ENCODE measurements at places on chromosomes 3 and 15. TPM values are rescaled to one million over a fixed set of nuclear protein-coding genes. Genes with fewer than 3 reads are reported as not detected.

Gene SLC22A13
- polyA plus RNA-seq = not detected

Gene CGGBP1
- polyA plus RNA-seq = 48.2 TPM

Gene LDHAL6B
- not detected for polyA plus RNA-seq

Gene MRPL47
- polyA plus RNA-seq = 28.3 TPM

Gene LRRN1
- not detected for polyA plus RNA-seq

Gene SLC22A14
- polyA plus RNA-seq = 0.07 TPM

Gene TRMT10C
- 13.8 TPM for polyA plus RNA-seq

Gene EFCC1
- 1.3 TPM for polyA plus RNA-seq

Gene SNX1
- 99.9 TPM for polyA plus RNA-seq

Gene DRD3
- polyA plus RNA-seq = not detected

Gene DGKG
- 0.39 TPM for polyA plus RNA-seq

Gene IL1RAP
- polyA plus RNA-seq = 7.9 TPM

Gene AMIGO3
- 0.87 TPM for polyA plus RNA-seq

Gene ERC2
- polyA plus RNA-seq = not detected

Gene ATP8B4
- polyA plus RNA-seq = 5.5 TPM

Gene CPNE9
- polyA plus RNA-seq = not detected

Gene APH1B
- polyA plus RNA-seq = 7.4 TPM

Gene NAA50
- polyA plus RNA-seq = 46.0 TPM
